ENCODE measurements at places on chromosomes 5 and 9. TPM values are rescaled to one million over a fixed set of nuclear protein-coding genes. Genes with fewer than 3 reads are reported as not detected.

Gene GADD45G
- total RNA-seq: 4.8 TPM

Gene FGD3
- total RNA-seq: 0.96 TPM

DNA sequence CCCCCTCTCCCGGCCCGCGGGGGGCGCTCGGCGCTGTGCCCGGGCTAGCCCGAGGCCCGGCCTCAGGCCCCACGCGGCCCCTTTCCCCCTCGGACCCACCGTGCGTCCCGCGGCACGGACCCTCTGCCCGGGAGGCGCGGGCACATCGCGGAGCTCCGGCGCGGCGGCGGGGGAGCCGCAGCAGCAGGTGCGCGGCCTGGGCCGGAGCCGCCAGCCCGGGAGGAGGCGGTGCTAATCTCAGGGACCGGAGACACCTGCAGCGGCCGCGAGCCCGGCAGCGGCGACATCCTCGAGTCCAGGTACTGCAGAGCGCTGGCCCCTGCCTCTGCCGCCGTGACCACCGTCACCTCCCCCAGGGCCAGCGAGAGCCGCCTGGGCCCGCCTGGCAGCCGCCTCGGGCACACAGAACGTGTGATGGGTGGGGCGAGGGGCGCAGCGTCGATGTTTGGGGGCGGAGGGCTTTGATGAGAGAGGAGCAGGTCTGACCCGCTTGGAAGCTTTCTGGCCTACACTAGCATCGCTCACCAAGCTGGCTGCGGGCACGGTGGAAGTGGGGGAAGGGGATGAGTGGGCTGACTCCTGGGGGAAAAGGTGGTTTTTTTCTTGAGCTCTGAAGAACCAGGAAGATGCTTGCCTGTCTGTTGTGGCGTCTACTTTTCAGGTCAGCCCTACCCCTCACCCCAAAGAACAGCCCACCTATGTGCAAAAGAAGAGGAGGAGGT, 524 bp downstream of the CYFIP2 start:
- DNase-seq: peak; percentile 45

GRCh38 chr5:31214229-31214628, 20.7 kb downstream of the CDH6 start:
- DNase-seq: no peak

- DNase-seq: no peak
These were observed 35.3 kb upstream of the NFIL3 start for GRCh38 chr9:91458906-91459305.

Data from Caki2 (cell line).